ENCODE measurements at places on chromosomes 1 and 21.

- no peak for DNase-seq
These were observed 133.4 kb downstream of the NFIA start for GRCh38 chr1:61215676-61216289.

GRCh38 chr1:109990302-109990653 lies 5.7 kb downstream of the AHCYL1 start:
- DNase-seq, result no peak

DNA sequence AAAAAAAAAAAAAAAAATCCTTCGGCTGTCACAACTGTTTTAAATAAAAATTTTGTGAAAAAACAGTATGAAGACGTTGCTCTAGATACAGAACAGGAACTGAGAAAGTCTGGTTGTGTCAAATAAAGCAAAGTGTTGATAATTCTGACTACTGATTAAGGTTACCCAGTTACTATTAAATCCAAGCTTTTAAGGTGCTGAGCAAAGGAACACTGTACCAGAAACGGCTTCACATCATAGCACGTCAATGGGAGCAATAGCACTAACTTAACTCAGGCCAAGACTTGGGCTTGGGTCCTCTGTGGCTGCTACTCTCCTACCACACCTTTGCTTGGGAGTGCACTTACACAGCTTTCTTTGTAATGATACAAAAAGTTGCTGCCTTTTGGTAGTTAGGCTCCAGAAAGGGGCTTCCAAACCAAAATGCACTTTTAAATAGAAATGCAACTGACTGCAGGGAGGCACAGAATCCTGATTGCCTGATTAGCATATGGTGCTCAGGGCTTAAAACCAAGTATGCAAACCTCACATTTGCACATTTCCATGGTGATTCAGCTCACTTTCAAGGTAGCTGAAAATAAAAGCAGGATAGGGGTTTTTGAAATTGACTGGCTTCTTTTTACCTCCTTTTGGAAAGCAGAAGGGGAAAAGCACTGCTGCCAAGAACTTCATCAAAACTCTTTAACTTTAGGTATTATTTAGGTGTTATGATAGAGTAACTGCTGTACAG lies 6.3 kb downstream of the MCL1 start:
- DNase-seq, result peak; percentile 42

DNA sequence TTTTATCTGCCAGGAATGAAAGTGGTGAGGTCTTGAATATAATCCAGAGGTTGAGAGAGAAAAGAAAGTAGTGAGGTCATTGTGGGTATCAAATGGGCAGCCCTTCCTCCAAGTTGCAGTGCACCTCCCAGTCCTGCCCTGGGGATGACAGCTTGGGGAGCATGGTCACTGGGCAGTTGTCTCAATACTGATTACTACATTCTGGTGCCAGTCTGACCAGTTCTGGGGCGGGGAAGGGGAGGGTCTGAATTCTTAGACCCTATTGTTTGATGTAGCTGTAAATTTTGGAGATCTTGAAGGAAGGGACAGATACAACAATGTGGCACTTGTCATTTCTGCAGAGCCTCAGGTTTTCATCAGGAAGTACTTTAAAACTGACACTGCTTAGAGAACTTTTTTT lies 11.2 kb downstream of the SLFNL1 start:
- DNase-seq, result no peak

DNA sequence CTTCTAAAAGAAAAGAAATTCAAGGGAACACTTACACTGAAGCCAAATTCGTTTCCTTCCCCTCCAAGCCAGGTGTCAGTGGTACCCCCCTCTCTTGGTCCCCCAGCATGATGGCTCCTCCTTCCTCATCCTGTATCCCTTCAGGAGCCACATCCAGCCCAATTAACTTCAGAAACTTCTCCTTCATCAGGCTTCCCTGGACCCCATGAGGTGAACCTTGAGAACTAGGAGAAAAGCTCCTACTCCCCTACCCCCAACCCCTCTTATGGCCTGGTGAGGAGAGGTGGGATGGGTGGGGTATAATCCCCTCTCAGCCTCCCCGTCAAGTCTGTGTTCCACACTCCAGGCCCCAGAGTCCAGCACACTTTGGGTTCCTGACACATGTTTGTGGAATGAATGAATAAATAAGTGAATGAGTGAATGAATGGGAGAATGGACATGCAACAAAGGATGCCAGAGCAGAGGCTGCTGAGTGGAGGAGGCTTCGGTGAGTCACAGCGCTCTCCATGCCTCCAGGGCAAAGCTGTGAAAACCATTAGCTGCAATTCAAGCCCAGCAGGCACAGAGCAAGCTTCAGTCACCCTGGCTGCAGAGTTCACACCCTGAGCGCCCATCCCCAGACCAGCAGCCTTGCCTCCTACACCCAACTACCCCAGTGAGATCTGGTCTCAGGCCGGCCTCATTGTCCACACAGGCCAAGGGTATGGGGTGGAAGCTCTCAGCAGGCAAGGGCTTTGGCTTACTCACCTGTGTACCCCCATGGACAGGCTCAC lies 43.8 kb downstream of the BATF3 start:
- no peak for DNase-seq

- DNase-seq, result no peak
These were observed 40.6 kb upstream of the DUSP10 start for GRCh38 chr1:221782477-221782876.

DNA sequence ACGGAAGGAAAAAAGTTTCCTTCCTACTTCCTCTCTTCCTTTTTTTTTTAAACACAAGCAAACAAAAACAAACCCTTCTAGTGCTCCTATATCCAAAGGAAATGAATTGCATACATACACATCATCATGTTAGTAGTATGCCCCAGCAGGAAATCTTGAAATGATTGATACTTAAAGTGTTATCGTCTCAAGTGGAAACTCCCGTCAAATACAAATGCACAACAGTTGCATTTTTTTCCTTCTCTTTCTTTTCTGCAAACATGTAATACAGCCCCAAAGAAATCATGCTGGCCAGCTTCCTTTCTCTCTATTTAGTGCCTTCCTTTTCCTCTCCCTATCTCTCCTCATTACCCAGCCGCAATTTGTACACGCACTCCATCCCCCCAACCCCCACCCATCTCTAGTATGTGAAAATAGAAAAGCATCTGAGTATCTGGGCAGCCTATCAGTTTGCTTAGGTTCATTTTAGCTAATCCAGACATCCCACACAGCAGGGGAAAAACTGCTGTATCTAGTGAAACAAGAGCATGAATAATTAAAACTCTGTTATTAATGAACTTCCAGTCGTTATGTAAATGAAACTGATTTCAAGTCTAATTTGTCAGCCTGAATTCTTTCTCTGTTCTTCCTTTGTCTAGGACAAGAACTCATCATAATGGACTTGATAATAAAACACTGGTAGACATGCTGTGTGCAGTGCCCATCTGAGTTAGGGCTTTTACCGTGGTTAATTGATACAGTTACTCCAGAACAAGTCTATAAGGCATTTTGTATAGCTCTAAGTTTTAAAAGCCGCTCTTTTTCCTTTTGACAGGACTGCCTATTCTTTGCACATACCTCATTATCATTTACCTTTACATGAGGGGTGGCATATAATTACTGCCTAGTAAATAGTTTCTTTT lies 336.5 kb upstream of the ADGRL2 start:
- no peak for DNase-seq

GRCh38 chr1:234309243-234309597 lies 64.0 kb upstream of the COA6 start:
- DNase-seq, result no peak

- DNase-seq, result no peak
These were observed 2.6 kb upstream of the NBPF3 start for GRCh38 chr1:21437341-21437640.

Data from amniotic epithelial cell (primary cell).